Kasumi-1 (cell line): ENCODE measurements at places on chromosomes 13 and 19.

- peak; percentile 9 for DNase-seq
Observed at GRCh38 chr19:54425382-54425723, 10.1 kb downstream of the TTYH1 start.

GRCh38 chr13:106858903-106859532 is 291.1 kb upstream of the ARGLU1 start:
- DNase-seq, result no peak

DNA sequence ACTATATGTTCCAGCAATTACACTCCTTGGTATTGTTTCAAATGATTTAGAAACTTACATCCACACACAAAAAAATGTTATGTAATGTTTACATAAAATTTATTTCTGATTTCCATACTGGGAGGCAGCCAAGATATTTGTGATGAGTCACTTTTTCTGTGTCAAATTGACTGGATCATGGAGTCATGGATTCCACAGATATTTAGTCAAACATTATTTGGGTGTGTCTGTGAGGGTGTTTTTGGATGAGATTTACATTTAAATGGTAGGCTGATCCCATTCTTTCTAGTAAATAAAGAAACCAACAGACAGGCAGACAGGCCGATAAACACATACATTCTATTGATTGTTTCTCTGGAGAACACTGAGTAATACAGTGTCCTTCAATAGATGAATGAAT is 562.8 kb downstream of the SLITRK6 start:
- DNase-seq, result no peak

GRCh38 chr13:27605610-27606200 is 14.6 kb downstream of the LNX2 start:
- DNase-seq, result no peak

DNA sequence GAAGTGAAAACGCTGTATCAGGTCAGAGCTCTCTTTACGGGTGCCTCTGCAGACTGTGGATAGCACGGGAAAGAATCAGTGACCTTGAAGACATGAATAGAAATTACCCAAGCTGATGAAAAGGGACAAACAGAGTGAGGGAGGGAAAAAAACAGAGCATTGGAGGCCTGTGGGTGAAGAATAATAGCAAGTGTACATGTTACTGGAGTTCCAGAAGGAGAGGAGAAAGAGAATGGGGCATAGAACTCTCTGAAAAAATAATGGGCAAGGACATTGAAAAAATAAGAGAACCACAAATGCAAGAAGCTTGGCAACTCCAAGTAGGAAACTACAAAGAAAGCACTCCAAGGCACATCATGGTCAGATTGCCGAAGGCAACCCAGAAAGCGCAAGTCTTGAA is 86.3 kb downstream of the SPACA7 start:
- no peak for DNase-seq

- DNase-seq, result peak; percentile 79
Observed at GRCh38 chr19:5547881-5548280, 19.9 kb downstream of the TINCR start.

DNA sequence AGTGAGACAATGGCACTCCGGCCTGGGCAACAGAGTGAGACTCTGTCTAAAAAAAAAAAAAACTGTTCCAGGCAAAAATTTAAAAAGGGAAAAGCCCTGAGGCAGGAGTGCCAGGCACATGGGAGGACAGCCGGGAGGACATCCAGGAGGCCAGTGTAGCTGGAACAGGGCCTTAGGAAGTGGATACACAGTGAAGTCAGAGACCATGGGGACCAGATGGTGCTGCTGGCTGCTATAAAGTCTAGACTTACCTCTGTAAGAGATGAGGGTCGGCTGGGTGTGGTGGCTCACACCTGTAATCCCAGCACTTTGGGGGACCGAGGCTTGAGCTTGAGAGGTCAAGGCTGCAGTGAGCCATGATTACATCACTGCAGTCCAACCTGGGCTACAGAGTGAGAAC is 15.0 kb downstream of the HAS1 start:
- DNase-seq, result no peak

GRCh38 chr13:47680748-47681147 is 320.3 kb downstream of the SUCLA2 start:
- DNase-seq, result no peak

DNA sequence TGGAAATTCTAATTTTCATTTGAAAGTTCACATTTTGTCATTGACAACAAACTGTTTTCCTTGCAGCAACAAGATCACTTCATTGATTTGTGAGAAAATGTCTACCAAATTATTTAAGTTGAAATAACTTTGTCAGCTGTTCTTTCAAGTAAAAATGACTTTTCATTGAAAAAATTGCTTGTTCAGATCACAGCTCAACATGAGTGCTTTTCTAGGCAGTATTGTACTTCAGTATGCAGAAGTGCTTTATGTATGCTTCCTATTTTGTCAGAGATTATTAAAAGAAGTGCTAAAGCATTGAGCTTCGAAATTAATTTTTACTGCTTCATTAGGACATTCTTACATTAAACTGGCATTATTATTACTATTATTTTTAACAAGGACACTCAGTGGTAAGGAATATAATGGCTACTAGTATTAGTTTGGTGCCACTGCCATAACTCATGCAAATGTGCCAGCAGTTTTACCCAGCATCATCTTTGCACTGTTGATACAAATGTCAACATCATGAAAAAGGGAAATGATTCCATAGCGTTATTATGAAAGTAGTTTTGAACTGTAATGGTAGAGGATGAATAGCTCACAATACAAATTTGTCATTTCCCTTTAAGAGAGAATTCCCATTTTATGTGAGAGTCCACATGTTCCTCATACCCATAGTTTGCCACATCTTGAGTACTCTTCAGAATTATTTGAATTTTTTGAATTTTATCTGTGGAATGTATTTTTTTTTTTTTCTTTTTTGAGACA is 2.6 kb downstream of the BRCA2 start:
- DNase-seq, result no peak

DNA sequence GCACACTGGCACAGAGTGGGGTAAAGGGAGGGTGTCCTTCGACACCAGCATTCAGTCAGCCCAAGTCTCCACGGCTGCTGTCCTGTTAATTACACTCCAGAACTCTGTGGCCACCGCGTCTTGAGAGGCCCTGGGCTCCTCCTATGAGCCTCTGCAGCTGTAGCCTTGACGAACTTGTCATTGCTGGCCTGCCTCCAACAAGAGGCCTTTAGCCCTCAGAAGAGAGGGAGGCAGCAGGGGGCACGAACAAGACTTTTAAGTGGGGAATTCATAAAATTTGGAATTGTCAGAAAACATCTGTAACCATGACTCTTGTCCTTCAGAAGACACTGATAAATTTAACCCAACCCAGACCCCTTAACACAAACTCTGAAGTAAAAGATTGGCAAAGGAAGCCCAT is 241.9 kb downstream of the UQCRFS1 start:
- DNase-seq, result no peak

DNA sequence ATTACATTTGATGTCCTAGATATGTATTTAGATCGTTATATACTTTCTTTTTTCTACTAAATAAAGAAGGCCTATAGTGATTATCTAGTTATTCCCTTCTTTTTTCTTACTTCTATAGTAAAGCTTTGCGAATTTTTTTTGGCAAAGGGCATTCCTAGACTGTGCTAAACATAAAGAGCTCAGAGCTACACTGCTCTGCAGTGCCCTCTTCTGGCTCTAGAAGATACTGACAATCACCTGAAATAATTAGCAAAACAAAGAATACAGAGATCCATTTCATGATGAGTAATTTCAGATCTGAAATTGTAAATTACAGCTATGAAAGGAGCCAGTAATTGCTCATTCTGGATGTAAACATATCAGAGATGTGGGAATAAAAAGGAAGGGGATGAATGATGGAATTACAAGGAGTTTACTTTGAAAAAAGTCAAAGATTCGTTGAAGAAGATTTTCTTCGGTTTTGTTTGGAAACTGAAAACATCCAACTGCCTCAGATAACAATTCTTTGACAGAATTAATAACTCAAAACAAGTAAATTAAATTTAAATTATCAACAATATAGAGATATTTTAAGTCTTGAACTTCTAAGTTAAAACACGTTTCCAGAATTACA is 288.5 kb downstream of the NALCN start:
- peak; percentile 61 for DNase-seq

DNA sequence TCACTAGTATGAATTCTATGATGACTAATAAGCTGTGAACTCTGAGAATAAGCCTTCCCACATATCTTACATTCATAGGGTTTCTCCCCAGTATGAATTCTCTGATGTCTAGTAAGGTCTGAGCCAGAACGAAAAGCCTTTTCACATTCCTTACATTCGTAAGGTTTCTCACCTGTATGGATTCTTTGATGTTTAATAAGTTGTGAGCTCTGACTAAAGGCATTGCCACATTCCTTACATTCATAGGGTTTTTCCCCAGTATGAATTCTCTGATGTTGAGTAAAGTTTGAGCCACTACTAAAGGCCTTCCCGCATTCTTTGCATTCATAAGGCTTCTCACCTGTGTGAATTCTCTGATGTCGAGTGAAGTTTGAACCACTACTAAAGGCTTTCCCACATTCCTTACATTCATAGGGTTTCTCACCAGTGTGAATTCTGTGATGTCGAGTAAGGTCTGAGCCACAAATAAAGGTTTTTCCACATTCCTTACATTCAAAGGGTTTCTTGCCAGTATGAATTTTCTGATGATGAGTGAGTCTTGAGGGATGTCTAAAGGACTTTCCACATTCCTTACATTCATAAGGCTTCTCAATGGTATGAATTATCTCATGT is 30.7 kb upstream of the ZFP82 start:
- no peak for DNase-seq

DNA sequence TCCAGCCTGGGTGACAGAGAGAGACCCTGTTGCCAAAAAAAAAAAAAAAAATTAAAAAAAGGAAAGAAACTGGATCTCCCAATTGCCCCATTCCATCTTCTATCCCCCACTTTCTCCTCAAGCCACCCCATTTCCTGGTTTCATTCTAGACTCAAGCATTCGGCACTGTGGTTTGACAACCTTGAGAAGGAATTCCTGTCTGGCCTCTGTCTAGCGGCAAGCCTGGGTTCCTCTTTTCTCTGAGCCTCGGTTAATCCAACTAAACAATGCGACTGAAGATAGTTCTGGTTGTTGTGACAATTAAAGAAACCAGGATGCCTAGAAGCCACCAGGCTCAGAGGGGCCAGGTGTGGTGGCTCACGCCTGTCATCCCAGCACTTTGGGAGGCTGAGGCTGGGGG is 3.3 kb upstream of the C3 start:
- peak; percentile 86 for DNase-seq

GRCh38 chr13:25679159-25679558 is 307.4 kb downstream of the ATP8A2 start:
- no peak for DNase-seq

DNA sequence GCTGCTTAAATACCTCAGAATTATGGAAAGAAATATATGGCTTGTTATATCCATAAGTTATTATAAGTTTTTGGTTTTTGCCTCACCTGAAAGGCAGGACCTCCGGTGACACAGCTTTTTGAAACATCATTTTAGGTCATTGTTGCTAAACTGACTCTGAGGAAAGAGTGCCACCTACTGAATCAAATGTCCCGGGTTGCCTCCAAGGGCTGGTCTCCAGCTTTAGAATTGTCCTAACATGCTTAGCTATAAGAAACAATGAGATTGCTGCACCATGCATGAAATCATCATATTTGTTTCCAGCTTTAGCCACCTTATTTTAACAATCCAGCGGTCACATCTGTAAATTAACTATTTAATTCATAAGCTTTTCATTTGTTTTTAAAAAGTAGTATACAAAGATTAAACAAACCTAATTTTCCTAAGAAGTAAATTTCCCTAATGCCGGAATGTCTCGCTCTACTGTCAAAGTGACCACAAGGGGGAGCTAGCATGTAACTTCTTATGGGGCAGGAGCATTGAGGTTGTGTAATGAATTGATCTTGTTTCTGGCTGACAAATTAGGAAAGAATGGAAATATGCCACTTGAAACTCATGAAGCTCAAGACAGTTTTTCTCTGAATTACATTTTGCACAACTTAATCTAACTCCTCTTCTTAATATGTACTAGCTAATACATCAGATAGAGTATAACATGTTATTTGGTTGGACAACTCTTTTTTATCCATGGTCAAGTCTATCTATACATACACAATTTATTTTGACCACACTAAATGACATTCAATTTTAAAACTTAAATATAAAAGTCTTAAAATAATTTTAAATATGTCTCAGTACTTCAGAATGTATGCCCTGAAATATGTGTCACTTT is 6.7 kb upstream of the PCDH17 start:
- peak; percentile 53 for DNase-seq

- DNase-seq, result no peak
Observed at GRCh38 chr13:75637181-75637750, 1.1 kb downstream of the LMO7 start.

GRCh38 chr19:41548954-41549688 is 26.8 kb upstream of the CEACAM21 start:
- DNase-seq, result peak; percentile 99

- DNase-seq, result peak; percentile 37
Observed at GRCh38 chr19:41893899-41894298, 10.9 kb downstream of the ARHGEF1 start.

- DNase-seq, result no peak
Observed at GRCh38 chr19:14901675-14902260, 15.8 kb upstream of the OR7A17 start.

DNA sequence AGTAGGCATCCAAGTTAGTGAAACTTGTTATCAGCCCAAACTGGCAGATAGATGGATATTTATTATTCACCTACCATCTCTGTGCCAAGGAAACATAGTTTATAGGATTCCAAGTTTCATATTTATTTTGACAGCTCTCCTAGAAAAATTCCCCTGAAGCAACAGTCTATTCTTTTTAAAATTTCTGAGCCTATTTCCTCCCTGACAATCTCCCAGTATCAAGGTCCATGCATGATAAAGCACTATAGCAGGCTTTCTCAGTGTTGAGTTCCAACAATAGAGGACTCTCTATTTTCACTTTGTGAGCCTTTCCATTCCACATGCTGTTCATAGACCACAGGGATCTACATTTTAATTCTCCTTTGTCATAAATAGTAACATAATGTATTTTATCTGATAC is 312.6 kb downstream of the SLITRK6 start:
- DNase-seq, result no peak

- DNase-seq, result no peak
Observed at GRCh38 chr13:108834193-108834592, 204.8 kb downstream of the MYO16 start.

DNA sequence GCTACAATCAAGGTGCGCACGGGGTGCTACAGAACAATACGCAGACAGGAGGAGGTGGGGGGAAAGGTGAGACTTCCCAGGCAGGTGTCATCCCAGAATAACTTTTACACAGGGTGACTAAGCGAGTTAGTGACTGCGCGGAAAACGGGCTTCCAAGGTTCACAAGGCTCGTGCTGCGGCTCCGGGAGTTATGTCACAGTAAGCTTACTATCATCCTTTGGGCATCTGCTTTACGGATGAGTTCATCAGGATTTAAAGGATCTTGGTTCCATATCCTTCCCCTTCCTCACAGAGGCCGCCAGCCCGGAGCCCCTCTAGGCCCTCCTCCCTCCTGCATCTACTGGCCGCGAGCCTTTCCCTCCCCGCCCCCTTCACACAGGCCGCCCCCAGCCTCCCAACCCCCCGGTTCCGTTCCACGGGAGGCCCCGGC is 474 bp upstream of the IFT88 start:
- peak; percentile 31 for DNase-seq

GRCh38 chr13:108368250-108368905 is 98.9 kb downstream of the TNFSF13B start:
- DNase-seq, result peak; percentile 49
